ENCODE measurements at places on chromosomes 2 and 18.

- DNase-seq: no peak
These were observed 69.0 kb downstream of the POLR1A start for GRCh38 chr2:86036669-86037138.

GRCh38 chr2:218400167-218400929, 680 bp downstream of the CTDSP1 start:
- no peak for DNase-seq

DNA sequence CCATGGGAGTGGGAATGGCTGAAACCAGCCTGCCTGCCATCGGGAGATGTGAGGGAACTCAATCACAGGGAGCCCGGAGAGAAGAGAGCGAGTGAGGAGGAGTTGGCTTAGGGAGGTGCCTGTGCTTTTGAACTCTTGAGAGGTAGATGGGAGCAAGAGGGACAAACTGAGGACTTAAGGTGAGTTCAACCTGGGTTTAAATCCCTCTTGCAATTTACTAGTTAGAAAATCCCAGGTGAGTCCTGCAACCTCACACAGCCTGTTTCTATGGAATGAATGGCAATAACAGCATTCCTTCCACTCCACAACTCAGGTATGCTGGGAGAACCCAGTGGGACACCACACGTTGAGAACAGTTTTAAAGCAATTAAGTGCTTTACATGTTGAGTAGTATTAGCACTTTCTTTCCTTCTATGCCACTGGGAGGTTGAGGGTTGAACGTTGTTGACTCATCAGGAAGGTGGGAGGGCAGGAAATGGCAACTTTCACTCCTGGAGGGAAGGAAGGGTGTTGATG, 57.3 kb downstream of the VIT start:
- DNase-seq: no peak

DNA sequence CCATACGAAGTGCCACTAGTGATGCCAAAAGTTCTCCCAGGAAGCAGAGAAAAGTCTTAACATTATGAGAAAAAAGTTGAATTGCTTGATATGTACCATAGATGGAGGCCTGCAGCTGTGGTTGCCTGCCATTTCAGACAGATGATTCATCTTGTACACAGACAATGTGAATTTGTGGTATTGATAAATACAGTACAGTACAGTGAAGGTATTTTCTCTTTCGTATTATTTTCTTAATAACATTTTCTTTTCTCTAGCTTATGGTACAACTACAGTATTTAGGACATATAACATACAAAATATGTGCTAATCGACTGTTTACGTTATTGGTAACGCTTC, 33.6 kb upstream of the VWC2L start:
- DNase-seq: no peak

- no peak for DNase-seq
These were observed 14.9 kb upstream of the FTCDNL1 start for GRCh38 chr2:199865905-199866304.

- DNase-seq: no peak
These were observed 160.4 kb downstream of the PTPRM start for GRCh38 chr18:7727361-7728076.

- DNase-seq: no peak
These were observed at the start of gene KCNE4 for GRCh38 chr2:223051693-223052289. KCNE4 (plus strand) TSS chr2:223052190; CDS start chr2:223052831, 641 bp downstream.

- no peak for DNase-seq
These were observed 24.4 kb downstream of the EIF4E2 start for GRCh38 chr2:232574674-232575403.

DNA sequence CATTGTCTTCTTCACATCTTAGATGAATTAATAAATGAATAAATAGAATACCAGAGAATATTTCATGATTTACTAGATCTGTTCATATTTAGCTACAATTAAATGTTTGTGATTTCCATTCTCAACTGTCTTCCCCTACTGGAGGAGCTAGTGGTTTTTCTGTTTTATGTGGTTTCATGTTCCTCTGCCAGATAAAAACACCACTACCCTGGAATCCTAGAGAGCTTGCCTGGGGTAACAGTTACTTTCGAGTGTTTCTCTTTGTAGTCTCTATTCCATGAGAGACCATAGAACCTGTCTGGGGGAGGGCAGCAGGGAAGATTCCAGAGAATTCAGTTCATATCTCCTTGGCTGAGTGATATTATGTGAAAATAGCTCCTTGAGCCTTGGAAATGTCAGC, 349.2 kb downstream of the INSIG2 start:
- DNase-seq: no peak

DNA sequence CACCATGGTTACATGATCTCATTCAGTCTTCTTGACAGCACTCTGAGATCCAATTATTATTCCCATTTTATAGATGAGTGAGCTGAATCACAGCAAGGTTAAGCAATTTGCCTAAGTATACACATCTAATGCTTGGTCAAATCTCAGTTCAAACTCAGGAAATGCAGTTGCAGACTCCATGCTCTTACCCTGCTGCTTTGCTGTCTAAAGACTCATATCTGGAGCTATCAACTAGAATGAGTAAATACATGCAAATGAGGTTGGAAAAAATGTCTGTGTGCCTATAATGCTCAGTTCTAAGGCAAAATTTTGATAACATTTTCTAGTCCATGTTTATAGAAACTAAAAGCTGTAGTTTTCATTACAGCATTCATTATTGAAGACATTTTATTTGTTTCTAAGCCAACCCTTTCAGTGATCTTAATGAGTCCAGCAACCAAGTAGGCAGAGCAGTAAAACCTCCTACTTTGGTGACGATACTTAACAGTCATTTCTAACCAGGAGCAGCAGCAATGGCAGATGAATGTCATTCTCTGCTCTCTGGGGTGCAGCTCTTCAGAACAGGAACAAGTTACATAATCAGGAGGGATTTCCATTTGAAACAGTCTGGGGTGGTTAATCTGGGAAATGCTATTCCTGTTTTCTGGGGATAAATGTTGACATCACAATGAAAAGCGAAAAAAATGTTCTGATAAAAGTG, 396.8 kb upstream of the UBE2E3 start:
- no peak for DNase-seq

GRCh38 chr2:47014564-47015051, 99.0 kb upstream of the MCFD2 start:
- DNase-seq: no peak

DNA sequence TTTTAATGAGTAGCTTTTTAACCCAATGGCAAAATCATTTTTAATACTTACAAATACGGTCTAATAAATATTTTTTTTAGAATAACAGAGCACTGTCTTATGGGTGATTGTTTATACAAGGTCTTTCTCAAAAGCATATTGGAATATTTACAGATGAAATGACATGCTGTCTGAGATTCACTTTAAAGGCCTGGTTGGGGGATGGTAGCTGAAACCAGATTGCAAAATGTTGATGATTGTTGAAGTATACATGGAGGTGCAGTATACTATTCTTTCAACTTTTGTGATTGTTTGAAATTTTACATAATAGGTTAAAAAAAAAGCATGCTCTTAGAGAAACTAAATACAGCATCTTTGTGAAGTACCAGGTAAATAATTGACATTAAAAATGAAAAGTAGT, 111.2 kb downstream of the FMNL2 start:
- no peak for DNase-seq

- DNase-seq: no peak
These were observed 49.9 kb downstream of the KDM3A start for GRCh38 chr2:86491088-86491487.

DNA sequence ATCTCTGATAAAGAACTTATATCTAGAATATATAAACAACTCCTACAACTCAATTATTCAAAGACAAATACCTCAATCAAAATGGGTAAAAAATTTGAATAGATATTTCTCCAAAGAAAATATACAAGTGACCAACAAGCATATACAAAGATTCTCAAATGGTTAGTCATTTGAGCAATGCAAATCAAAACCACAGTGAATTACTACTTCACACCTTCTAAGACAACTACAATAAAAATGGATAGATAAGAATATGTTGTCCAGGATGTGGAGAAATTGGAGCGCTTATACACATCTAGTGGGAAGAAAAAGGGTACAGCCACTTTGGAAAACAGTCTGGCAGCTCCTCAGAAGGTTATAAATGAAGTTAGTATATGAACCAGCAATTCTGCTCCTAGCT, 332.9 kb downstream of the TGIF1 start:
- DNase-seq: no peak

DNA sequence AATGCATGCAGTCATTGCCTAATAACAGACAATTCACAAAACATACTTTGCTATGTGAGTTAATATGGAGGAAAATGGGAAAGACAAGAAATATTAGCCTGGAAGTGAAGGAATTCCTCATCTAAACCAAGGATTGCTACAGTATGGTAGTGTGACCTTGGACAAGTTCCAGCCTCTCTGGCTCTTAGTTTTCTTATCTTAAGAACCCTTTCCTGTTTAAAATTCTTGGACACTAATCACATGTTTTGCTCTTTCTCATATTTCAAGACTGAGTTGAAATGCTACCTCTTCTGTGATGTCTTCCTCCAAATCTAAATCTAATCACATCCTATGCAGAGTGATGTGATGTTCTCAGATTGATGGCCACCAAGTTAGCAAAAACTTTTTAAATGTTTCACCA, 20.8 kb upstream of the ADAM23 start:
- no peak for DNase-seq

DNA sequence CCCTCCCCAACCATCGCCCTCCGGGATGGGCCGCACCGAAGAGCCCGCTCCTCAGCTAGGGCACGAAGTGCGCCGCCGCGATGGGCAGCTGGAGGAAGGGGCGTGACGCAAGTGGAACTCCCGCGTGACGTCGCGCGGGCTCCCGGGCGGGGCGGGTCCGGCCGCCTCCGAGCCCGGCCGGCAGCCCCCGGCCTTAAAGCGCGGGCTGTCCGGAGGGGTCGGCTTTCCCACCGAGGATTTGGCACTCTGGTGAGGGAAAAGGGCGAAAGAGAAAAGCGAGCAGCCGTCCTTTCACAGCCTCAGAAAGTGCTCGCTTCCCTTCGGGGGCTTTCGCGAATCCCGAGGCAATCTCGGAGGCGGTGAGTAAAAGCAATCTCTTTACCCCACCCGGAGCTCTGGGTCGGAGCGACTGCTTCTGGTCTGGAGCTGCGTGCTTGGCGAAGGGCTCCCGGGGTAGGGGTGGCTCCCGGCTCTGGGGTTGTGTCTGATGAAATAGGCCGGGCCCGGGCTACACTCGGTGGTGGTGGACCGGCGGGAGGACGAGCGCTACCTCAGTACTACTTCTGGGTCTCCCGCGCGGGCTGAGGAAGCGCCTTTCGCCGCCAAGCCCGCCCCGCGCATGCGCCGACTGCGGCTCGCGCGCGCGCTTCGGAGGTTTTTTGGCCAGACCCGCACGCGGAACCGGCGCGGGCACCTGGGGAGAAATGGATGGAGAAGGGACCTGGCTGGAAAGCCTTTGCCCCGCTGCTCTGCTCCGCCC, at the start of gene RBBP8:
RBBP8 (plus strand) TSS at position 123 of the 760 bp plus-strand sequence. CDS start 3,524 bp downstream, outside the sequence.
- DNase-seq: peak; percentile 62

DNA sequence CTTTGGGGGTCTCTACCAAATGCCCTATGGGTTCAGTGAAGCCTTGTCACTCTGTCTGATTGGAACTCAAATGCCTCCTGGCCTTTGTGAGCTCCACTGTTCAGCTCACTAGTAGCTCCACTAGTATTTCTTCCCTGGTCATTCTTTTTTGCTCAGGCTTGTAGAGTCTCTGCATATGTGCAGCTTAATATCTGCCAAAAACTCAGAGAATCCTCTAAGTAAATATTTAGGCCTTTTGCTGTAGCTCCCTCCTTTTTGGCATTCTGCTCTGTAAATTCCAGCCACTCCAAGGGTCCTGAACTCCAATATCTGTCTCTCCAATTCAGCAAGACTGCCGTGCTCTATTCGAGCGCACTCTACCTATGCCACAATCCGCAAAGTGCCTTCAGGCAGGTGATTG, 146.5 kb downstream of the MAIP1 start:
- no peak for DNase-seq

DNA sequence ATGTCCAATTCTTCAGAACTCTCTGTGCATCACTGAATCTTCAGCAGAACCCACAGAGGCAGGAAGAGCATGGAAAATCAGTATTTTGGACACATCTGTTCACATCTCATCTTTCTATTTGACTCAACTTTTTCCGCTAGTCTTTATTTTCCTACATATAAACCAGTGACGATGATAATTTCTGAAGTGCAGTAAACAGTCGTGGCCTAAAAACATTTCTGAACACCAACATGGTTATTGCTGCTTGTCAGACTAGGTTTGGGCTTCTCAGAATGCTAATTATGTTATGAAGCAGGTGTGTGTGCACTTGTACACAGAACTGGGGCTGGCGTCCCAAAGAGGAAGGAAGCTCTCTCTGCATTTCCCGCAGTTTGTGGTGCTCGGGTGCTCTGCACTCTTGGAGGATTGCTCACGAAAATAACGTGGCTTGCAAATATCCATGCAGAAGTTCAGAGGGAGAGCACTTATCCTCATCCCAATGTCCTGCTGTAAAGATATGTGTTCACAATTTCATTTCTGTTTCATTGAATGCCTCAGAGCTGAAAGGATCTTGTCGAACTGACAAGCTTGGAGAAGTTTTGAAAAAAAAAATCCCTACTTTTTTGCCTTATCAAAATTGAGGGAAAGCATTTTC, 50.8 kb downstream of the EDAR start:
- DNase-seq: no peak

GRCh38 chr2:235516257-235516656, 22.4 kb downstream of the AGAP1 start:
- DNase-seq: no peak

DNA sequence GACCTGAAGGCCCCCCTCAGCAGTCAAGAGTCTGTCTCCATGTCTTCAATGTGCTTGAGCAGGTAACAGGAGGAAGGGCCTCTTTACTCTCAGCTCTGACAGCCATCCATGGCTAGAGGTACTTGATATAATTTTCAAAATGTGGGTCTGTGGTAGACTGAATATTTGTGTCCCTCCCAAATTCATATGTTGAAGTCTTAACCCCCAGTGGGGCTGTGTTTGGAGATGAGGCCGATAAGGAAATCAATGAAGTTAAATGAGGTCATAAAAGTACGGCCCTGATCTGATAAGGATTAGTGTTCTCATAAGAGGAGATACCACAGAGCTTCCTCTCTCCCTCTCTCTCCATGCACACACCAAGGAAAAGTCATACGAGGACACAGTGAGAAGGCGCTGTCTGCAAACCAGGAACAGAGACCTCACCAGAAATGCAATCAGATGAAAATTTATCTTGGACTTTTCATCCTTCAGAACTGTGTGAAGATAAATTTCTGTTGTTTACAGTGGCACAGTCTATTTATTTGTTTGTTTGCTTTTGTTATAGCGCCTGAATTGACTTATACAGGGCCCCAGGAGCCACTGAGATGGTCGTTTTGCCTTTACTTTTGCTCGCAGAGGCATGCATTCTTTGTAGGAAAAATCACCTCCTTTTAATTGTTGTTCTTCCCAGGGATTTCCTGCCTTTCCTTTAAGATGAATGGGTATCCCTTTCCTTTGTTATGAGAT, 274.8 kb upstream of the TRIB2 start:
- DNase-seq: no peak

DNA sequence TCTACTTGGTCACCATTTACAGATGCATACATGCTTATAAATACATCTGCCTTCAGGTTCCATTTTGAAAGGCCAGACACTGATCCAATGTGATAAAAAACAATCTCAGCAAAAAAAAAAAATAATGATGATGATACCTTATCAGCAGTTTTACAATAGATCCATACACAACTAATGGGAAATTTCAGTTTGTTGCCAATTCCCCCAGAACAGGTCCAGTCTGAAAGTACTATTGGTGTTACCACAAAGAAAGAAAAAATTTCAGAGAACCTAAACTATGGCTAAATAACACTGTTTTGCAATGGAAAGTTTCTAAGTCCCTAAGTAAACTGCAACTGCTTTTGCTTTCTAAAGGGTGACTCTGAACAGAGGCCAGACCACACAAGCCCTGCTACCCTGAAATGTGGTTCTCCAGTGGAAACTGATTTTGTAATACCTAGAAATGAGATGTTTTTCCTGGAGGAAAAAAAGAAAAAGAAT, 54.1 kb downstream of the LPIN2 start:
- DNase-seq: no peak

Data from NCI-H2107 (cell line).